ENCODE measurements at places on chromosomes 13 and 19. TPM values are rescaled to one million over a fixed set of nuclear protein-coding genes. Genes with fewer than 3 reads are reported as not detected.

SPACA4 gene
- not detected for total RNA-seq

PRSS57 gene
- not detected for total RNA-seq

GRCh38 chr13:36673838-36674326 is at the start of gene SERTM1:
Gene SERTM1 (plus strand): TSS chr13:36674020. CDS start chr13:36695079, 21,059 bp downstream.
- H3K27me3 ChIP-seq: no peaks in the 10 kb centered on the region
- H3K4me3 ChIP-seq: peak within 1 kb of the TSS; percentile 66
- DNase-seq: peak; percentile 93
- peak within 1 kb of the TSS; percentile 75 for H3K27ac ChIP-seq
- peaks cover 6% of the 10 kb centered on the region for H3K36me3 ChIP-seq

GRCh38 chr19:13054626-13055212 is 47.9 kb downstream of the LYL1 start:
- H3K27ac ChIP-seq: peak overlapping the region; percentile 72

DNA sequence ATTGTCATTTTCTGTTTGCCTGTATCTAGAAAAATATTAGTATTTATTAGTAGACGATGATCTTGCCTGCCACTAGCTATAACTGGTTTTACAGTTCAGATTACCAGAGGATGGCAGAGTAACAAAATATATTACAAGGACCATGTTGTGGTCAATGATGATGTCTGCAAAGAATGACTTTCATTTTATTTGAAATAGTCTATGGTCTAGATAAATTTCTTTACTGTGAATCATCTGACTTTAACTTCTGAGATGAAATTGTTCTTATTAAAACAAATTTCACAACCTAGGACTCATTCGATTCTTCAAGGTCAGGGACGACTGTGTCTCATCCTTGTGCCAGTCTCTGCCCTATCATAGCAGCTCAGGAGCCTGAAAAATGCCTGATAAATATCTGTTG is 637.8 kb upstream of the KLF12 start:
- no peaks in the 10 kb centered on the region for H3K4me1 ChIP-seq
- H3K27me3 ChIP-seq: no peaks in the 10 kb centered on the region
- no peak for DNase-seq
- no peak overlapping the region for H3K4me3 ChIP-seq
- H3K27ac ChIP-seq: no peak overlapping the region
- H3K36me3 ChIP-seq: no peaks in the 10 kb centered on the region

Data from A673 (cell line).